ENCODE measurements at places on chromosomes 2 and 18.

- peak; percentile 67 for DNase-seq
Observed at GRCh38 chr2:157324331-157324843, 1.2 kb downstream of the ERMN start.

- no peak for DNase-seq
Observed at GRCh38 chr2:218229851-218230250, 12.9 kb downstream of the ARPC2 start.

- no peak for DNase-seq
Observed at GRCh38 chr2:41775366-41776025, 272.3 kb upstream of the PKDCC start.

DNA sequence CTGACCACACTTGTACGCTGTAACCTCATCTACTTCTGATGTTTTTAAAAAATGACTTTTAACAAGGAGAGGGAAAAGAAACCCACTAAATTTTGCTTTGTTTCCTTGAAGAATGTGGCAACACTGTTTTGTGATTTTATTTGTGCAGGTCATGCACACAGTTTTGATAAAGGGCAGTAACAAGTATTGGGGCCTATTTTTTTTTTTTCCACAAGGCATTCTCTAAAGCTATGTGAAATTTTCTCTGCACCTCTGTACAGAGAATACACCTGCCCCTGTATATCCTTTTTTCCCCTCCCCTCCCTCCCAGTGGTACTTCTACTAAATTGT is 2.1 kb downstream of the RHOB start:
- DNase-seq, result no peak

GRCh38 chr2:150259746-150260145 is 227.7 kb downstream of the RND3 start:
- no peak for DNase-seq

- no peak for DNase-seq
Observed at GRCh38 chr2:54666634-54667265, 56.7 kb upstream of the EML6 start.

DNA sequence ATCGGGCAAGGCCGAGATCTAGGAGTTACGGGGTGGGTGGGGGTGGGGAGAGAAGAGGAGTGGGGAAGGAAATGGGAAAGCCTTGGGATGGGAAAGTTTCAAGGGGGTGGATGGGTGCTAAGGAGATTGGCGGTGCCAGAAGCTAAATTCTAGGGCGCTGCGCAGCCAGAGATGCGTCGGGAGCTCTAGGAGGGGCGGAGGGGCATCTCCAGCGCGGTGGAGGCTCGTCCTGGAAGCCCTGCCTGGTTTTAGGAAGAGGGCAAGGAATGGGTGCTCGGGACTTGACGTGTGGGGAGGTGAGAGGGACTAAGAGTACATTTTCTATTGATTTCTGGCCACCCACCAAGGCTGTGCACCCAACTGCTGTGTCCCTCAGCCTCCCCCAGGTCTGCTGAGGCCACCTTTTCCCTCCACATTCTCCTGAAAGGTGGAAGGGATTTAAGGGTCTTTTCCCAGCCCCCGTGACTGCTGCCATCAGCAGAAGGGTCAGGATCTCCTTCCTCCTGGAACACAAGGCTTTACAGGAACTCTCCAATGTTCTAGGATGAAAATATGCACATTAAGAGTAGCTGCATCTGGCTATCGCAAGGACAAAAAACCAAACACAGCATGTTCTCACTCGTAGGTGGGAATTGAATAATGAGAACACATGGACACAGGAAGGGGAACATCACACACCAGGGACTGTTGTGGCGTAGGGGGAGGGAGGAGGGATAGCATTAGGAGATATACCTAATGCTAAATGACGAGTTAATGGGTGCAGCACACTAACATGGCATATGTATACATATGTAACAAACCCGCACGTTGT is 1.4 kb downstream of the C2orf72 start:
- no peak for DNase-seq

GRCh38 chr2:1686784-1687105 is 57.6 kb downstream of the PXDN start:
- DNase-seq, result no peak

DNA sequence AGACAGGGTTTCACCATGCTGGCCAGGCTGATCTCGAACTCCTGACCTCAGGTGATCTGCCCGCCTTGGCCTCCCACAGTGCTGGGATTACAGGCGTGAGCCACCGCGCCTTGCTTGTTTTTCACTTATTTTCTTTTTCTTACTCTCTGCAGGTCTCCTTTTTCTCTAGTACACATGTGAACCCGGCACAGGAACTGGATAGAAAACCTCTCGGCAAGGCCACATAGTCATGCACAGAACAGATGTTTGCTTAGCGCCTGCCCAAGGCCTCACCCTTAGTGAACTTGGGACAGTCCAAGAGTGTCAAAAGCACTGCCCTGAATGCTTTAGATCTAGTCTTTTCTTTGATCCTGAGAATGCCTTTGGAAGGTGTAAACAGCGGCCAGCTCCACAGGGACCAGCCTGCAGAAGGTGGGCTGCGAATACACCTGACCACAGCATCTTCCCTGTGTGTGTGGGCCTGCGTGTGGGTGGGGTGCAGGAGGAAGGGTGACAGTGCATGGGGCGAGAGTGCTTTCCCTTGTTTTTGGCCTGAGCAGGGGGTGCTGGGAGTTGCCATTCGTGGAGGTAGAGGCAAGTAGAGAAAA is 27.0 kb downstream of the IMPA2 start:
- no peak for DNase-seq

DNA sequence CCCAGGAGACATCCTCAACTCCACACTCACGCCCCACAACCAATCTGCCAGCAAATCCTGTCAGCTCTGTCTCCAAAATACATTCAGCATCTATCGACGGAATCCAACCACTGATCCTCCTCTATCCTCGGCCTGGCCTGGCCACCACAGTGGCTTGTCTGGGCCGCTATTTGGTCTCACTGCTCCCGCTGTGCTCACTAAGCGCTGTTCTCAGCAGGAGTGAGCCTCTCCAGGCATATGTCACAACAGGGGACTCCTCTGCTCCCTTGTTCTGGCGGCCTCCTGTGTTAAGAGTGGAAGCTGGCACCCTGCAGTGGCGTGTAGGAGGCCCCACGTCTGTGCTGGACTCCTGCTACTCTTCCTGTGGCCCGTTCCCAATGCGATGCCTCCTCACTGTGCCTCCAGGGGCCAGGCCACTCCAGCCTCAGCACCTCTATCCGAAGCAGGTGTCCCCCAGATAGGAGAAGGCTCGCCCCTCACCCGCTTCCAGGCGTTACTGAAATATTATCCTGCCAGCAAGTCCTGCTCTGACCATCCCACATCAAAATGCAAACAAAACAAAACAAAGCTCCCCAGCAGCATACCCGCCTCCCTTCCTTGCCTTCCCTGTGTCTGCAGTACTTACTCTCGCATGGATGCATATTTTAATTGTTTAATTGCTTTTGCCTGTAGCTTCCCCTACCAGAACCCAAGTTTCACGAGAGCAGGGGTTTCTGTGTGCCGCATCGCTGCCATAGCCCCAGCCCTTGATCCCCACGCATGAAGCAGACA is 39.9 kb downstream of the CENPO start:
- DNase-seq, result no peak
